ENCODE measurements at places on chromosomes 1 and 21. TPM values are rescaled to one million over a fixed set of nuclear protein-coding genes. Genes with fewer than 3 reads are reported as not detected.

BSND gene
- total RNA-seq: not detected

GNB1 gene
- 159 TPM for total RNA-seq

OR2M3 gene
- total RNA-seq: not detected

DYRK3 gene
- total RNA-seq: 5.9 TPM

IFNGR2 gene
- 89.6 TPM for total RNA-seq

BTG2 gene
- 191 TPM for total RNA-seq

GRCh38 chr1:181010789-181011188 lies 11.9 kb downstream of the STX6 start:
- no peak for DNase-seq

- DNase-seq: no peak
These were observed 685 bp upstream of the VAMP4 start for GRCh38 chr1:171742577-171742922.

GRCh38 chr1:23116216-23116836 lies 52.3 kb downstream of the LUZP1 start:
- DNase-seq: no peak

GRCh38 chr1:151733126-151733525 lies 11.8 kb downstream of the RIIAD1 start:
- no peak for DNase-seq

DNA sequence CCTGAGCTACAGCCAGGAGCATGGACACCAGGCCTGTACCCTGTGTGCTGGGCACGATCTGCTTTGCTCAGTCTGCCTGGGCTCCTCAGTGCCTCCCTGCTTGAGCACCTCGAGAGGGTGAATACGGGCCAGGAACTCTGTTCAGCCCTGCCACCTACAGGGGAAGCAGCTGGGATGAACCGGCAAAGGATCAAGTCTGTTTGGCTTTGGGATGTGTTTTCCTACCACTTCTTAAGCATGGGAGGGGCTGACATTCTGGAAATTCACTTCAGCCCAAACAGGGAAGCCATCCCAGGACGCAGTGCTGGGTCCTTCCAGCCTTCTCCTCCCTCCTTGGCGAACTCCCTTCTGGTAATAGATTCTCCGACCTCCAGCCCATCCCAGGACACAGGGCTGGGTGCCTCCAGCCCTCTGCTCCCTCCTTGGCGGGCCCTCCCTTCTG lies 55.8 kb upstream of the SELENON start:
- DNase-seq: no peak

- DNase-seq: no peak
These were observed 57.6 kb downstream of the OLFML2B start for GRCh38 chr1:161966067-161966466.

DNA sequence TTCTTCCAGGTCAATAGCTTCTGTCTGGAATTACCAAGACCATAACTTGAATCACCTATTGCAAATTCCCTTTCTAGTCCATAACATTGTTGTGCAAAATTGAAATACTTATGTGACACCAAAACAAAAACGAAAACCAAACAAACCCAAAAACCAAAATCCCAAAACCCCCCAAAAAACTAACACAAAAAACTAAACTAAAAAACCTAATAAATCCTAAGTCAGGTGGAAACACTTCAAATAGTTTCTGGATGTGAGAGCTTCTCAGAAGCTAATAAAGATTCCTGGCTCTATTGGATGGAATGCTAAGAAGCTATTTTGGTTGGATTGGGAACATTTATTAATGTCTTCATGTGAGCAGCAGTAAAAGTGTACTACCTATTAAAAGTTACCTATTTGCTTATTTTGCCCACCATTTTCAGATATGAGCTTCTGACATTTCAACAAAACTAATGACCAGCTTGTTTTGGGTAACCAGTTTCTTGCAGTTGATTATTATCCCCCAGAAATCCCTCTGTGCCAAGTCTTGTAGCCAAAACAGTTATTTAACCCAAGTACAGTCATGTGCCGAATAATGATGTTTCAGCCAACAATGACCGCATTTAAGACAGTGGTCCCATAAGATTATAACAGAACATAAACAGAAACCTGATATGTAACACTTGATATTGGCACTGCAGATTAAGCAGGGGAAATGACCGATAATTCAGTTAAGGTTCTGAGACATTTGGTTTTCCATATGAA lies 76.4 kb downstream of the LTN1 start:
- no peak for DNase-seq

GRCh38 chr1:205371871-205372660 lies 15.3 kb upstream of the KLHDC8A start:
- DNase-seq: no peak

GRCh38 chr1:242784084-242784483 lies 259.6 kb upstream of the PLD5 start:
- no peak for DNase-seq

GRCh38 chr21:46165098-46165497 lies 9.7 kb upstream of the FTCD start:
- DNase-seq: no peak

DNA sequence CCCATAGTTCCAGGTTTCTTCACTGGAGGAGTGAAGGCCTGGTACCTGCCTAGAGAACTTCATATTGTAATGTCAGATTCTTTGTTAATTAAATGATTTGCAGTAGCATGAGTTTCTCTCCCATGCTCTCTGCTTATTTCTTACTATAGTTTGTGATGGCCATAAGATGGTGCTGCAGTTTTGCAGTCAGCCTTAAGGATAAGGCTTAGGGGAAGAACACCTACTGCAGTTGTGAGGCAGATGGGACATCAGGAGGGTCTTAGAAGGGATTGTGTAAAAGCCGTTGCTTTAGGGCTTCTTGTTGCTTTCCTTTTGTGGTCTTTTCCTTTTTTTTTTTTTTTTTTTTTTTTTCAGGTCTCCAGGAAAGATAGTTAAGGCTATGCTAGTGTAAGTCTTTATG lies 61.8 kb downstream of the MACF1 start:
- DNase-seq: no peak

- no peak for DNase-seq
These were observed 5.9 kb downstream of the RFX5 start for GRCh38 chr1:151340870-151341754.

DNA sequence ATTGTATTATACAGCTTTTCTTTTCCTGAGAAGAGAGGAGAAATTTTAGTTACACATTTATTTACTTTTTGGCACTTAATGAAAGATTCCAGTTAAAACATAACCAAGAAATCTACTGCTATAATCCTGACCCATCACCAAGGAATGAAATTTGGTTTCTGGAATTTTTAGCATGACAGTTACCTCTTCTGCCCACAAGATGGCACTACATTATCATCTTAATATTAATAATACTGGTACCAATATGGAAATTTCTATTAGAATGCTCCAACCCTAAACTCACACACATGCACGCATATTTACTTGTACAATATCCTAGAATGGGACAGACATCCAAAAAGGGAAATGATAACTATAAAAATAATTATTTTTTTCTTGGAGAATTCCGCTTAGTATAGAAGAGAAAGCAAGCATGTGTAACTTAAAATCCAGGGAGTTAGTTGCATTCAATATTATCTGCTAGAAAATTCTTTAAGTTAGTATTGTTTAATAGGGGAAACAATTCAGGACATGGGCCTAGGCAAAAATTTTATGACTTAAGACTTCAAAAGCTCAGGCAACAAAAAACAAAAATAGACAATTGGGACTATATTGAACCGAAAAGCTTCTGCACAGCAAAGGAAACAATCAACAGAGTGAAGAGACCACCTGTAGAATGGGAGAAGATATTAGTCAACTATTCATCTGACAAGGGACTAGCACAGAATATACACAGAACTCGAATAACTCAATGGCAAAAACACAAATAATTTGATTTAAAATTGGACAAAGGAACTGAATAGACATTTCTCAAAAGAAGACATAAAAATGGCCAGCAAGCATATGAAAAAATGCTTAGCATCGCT lies 37.4 kb downstream of the MAP3K21 start:
- DNase-seq: no peak

- no peak for DNase-seq
These were observed 34.2 kb upstream of the LRRC8C start for GRCh38 chr1:89598450-89599331.

GRCh38 chr1:171783816-171784530 lies 2.5 kb downstream of the METTL13 start:
- peak; percentile 80 for DNase-seq

DNA sequence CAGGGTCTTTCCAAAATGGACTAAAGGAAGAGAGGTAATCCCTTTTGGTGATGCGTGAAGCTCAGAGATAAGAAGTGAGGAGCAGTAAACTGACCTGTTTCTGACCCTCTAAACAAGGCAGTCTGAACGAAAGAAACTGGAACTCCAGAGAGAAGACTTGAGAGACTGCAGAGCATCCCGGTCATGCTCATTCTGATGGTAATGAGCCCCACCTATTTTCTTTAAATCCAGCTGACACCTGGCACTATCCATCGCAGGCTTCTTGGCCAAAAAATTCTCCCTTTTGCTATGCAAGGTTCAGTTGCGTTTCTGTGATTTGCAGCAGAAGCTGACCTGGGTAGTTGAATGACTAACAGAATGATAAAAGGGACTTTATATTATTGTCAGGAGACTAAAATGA lies 105.9 kb upstream of the KCNK2 start:
- no peak for DNase-seq

DNA sequence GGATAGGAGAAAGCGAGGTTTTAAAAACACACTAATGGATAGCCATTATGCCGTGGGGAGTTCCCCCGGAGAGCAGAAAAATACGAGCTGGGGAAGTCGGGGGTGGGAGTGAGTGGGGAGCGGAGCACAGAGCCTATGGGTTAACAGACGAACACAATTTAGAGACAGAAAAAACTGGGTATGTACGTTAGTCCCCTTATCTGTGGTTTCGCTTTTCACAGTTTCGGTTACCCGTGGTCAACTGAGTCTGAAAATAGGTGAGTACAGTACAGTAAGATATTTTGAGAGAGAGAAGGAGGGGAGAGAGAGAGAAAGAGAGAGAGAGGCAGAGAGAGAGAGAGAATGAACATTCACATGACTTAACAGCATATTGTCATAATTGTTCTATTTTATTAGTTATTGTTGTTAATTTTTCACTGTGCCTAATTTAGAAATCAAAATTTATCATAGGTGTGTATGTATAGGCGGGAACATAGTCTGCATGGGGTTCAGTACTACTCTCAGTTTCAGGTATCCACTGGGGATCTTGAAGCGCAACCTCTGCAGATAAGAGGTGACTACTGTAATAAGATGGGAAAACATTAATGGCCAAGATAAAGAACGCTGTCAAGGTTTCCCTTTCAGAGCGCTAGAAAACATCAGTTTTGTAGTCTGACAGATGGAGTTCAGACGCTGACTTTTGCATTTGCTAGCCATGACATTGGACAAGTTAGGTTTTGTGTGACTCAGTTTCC lies 125.6 kb upstream of the LMO4 start:
- DNase-seq: no peak

- DNase-seq: no peak
These were observed 111.9 kb upstream of the C1orf105 start for GRCh38 chr1:172308577-172308976.

- no peak for DNase-seq
These were observed 6.4 kb downstream of the PLEKHA6 start for GRCh38 chr1:204353213-204353910.

GRCh38 chr21:33401630-33401992 lies 1.6 kb upstream of the IFNGR2 start:
- no peak for DNase-seq

DNA sequence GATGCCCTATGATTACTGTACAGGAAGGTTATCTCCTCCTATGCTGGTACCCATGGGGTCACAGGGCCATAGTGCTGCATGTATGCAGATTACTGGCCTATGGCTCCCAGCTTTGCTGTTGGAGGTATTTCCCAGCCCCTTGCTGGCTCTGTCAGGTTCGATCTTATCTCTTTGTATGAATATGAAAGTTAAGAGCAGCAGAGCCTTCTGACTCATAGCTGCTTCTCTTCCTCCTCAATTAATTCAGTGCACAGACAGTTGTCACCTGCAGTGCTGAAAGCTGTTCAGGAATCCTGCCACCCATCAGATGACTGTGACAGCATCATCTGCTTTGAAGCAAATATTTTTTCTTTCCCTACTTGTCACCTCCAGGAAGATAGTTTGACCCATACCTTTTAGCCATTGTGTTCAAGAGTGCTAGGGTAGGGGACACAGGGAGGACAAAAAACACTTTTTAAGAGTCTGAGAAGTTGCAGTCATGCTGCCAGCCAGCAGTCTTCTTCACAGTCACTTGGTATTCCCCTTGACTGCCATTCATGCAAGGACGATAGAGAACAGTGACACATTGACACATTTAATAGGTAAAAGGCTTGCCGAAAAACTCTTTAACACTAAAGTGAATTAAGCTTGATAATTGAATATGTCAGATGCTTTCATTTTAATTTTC lies 73.1 kb downstream of the KIF1B start:
- DNase-seq: no peak

DNA sequence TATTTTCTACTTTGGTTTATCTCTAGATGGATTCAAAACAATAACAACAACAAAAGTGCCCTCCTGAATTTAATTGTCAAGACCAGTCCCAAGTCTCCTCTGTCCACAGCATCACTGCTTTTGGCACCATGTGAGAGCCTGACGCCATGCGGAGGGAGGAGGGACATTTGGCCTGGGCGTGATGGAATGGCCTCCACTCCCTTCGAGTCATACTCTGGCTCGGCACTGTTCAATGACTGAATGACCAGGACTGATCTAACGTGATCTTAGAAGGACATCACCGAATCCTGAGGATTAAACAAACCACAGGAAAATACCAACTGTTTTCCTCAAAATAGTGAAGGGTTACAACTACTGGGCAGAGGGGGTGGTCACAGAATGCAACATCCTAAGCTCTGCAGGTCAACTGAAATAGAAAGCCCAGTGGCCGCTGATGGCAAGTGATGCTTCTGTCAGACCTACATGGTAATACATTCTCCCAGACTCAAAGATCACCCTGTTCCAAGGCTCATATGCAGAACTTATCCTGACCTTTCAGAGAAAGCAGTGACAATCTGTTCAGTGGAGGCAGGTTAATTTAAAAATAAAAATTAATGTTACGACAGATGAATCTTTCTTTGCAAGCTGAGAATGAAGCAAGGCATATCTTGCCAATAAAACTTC lies 19.1 kb downstream of the SRSF4 start:
- DNase-seq: no peak

DNA sequence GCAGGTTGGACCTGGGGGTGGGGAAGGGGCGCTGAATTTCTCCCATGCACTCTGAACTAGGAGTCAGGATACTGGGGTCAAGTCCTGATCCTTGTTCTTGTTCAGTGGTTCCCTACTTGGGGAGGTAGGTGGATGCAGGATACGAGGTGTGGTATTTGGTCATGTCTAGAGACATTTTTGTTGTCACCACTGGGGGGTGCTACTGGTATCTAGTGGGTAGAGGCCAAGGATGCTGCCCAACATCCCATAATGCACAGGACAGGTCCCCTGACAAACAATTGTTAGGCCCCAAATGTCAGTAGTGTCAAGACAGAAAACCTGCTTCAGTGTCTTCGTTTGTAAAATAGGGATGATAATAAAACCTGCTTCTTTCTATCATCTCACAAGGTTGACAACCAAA lies 259.0 kb upstream of the FOXD3 start:
- no peak for DNase-seq

- no peak for DNase-seq
These were observed 331.6 kb downstream of the SRGAP2C start for GRCh38 chr1:121516234-121516967.

DNA sequence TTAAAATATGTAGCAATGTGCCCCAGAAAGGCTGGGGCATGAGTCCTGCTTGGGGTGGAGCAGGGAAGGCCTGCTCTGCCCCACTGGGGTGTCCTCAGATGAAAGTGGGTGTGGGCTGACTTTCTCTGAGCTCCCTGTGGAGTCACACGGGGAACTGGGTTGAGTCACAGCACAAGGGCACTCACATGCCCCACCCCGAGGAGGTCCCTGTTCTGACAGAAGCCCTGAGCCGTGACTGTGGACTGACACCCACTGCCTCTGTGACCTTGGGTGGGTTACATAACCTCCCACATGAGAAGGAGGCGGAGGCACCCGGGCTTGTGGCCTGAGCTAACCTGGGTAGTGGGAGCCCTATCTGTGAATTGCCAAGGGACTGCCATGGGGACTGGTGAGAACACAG lies 52.5 kb upstream of the TINAGL1 start:
- peak; percentile 80 for DNase-seq
